ENCODE measurements at places on chromosomes 4 and X.

GRCh38 chr4:7542781-7543180, 108.1 kb upstream of the PSAPL1 start:
- DNase-seq: no peak

- DNase-seq: no peak
Observed at GRCh38 chr4:85318415-85318814, 156.5 kb upstream of the ARHGAP24 start.

DNA sequence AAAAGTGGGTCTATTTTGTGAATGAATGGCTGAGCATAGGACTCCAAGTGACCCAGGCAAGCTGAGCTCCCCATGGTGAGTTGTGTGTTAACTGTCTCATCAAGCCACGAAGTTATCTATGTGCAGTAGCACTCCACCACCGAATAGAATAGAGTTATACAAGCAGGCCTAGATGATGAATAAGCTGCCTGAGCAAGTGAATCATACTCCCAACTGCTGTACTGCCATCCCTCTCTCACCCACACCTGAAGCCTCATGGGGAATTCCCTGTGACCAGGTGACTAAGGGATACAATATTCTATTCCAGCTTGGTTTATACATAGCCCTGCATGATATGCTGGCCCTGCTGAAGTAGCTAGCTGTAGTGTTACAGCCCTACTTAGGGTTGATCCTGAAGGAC, 38.7 kb downstream of the KDM5C start:
- no peak for DNase-seq

DNA sequence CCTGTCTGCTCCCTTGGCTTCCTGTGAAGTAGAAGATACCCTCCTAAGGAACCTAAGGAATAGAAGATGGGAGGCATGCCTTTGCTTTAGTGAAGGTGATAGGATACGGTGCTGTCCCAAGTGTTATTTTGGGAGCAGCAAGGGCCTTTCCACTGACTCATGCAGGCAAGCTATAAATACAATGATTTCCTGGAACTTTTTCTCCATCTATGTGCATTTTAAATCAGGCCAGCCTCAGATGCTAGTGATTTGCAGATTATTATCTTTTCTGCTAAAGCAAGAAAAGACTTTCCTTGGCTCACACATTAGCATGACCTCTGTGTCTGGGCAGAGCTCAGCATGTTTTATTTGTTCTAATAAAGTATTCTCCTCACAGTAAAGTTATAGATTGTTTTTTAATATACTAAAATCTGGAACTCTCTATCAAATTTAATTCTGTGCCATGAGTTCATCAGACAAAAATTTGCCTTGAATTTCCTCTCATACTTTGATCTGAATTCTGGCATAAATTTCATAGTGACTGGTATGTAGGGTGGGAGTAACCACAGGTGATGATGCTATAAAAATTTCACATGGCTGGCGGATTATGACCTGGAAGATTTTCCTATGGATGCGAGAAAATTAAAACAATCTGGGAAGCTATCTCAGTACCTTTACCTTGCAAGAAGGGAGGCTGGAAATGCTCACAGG, 131.7 kb downstream of the REPS2 start:
- no peak for DNase-seq

DNA sequence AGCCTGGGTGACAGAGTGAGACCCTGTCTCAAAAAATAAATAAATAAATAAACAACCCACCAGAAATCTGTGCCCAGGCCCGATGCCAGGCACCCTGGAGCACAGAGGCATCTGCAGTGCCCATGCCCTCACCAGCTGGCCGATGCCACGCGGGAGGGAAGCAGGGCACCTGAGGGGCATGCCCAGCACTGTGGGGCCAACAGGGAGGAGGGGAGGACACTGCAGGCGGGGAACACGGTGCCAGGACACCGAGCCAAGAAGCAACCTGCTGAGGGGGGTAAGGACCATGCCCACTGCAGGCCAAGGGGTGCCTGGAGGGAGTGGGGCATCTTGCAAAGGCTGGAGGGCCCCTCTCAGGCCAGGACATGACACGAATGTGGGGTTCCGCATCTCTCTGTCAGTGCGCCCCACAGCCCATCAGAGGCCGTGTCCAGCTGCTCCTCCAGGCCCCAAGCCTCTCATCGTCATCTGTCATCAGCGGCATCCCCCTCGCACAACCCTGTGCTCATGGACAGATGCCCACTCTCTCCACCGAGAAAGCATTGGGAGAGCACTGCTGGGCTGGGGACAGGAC, 13.3 kb upstream of the DUSP9 start:
- DNase-seq: no peak

DNA sequence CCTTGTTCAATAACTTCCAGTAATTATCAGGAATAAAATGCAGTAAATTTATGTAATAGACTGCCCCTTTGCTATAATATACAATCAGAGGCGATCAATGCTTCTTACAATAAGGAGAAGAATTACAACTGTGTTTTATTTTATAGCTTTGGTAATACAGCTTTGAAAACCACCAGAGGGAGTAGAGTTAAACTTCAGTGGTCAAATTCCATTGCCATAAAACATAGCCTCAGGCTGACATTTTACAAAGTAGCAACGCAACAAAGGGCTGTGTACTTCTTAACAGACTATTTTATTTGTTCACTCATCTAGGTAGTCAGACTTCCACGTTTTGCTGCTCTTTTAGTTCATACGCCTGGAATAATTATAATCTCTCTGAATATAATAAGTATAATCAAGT, 58.5 kb downstream of the TEX13C start:
- DNase-seq: no peak

- no peak for DNase-seq
Observed at GRCh38 chr4:69156913-69157312, 57.6 kb downstream of the UGT2B11 start.

DNA sequence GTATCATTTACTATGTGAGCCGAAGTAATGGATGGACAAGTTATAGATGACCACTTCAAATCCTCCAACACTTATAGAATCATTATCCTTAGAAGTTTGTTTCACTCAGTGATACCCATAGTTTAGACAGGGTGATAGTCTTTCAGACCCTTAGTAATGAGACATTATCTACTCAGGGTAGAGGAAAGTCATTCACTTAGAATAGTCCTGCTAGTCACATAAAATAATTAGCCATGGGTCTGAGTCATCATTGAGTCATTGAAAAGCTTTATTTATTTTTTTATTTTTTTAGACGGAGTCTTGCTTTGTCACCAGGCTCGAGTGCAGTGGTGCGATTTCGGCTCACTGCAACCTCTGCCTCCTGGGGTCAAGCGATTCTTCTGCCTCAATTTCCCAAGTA, 321.7 kb upstream of the FSTL5 start:
- DNase-seq: no peak

- no peak for DNase-seq
Observed at GRCh38 chr4:76952071-76952470, 2.5 kb downstream of the SEPTIN11 start.

GRCh38 chr4:8009710-8010511, 70.2 kb upstream of the AFAP1 start:
- DNase-seq: peak; percentile 39

- no peak for DNase-seq
Observed at GRCh38 chr4:54902976-54903375, 222.4 kb downstream of the KDR start.

DNA sequence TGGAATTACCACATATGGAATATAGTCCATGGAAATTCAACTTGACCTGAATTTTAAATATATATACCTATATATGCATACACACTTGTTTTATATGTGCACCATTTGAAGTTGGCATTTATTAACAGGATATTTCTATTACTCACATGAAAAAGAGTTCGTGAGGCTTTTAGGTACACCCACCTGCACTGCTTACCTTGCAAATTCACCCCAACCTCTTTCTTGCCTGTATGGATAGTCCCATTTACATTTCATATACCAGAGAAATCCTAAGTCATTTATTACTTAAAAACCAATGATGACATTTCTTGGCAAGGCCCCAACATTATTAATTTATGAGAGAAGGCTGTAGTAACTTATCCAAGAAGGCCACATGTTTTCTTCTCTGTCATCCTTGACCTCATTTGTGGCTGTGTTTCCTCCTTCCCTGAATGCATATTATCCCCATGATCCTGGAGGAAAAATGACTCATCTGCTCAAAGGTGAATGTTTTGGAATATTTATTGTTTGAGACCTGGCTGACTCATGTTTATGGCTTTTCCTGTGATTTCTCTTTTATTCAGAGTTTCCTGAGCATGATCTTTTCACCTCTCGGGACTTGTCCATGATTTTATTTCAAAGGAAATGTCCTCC, 62.2 kb upstream of the FAM241A start:
- DNase-seq: no peak

GRCh38 chr4:160175064-160175643, 1072.3 kb downstream of the RAPGEF2 start:
- DNase-seq: no peak

DNA sequence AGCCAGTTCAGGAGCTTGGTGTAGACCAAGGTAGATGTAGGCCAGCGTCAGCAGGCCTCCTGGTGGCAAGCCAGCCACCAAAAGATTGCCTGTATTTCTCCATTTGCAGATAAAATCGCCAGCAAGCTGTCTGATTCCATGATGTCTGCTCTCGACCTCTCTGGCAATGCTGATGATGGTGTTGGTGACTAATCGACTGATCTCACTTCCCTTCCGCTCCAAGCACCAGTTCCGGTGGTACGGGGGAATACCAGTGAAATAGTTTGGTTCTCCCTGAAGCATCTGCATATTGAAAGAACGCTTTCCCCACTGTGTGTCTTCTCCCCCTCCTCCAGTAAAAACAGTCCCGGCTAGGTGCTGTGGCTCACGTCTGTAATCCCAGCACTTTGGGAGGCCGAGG, 30.4 kb downstream of the GNL3L start:
- DNase-seq: no peak

DNA sequence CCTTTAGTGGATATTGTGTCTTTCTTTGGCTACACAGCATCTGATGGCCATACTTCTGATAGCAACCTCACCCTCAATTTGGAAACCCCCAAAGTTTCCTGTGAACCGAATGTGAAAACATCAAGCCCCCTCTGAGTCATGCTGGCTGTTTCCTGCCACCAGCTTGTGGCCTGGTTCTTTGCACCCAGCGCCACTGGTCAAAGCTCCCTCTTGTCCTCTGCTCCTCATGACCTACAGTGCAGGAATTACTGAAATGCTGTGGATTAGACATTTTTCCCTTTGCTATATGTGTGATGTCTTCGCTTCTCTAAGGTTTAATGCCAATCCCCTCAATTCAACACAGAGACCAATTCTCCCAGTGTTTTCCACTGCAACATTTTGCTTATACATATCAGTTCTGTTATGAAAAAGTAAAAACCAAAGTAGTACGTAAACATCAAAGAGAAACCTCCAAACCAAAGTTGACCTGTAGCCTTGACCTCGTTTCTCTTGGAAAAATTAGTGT, 224.0 kb upstream of the TENM3 start:
- no peak for DNase-seq

GRCh38 chr4:139299536-139299935, 1.8 kb upstream of the NAA15 start:
- no peak for DNase-seq

DNA sequence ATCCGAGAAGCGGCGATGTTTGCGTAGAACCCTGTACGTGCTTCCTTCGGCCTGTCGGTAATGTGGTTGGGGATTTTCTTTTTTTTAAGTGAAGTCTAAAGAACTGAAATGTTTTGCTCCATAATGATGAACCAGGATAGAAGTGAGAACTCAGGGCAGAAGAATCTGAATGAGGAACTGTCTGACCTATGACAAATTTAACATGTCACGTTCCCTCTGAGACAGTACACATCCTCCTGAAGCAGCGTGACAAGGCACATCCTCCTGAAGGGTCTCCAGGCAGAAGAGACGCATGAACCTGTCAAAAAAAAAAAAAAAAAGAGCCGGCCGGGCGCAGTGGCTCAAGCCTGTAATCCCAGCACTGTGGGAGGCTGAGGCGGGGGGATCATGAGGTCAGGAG, 6.2 kb downstream of the CSF2RA start:
- no peak for DNase-seq

DNA sequence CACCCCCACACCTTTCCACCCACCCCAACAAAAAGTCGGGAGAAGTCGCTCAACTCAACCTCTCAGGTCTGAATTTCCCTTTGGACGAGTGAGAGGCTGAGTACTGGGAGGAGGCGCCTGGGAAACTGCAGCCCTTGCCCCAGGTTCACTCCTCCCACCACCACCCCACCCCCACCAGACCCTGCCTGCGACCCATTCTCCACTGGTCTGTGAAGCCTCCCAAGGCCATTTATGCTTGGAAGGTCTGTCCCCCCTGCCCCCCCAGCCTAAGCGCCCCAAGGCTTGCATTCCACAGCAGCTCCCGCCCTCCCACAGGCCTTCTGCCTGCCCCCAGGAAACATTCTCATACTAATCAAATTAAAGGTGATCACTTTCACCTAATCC, 27.2 kb downstream of the ELF4 start:
- DNase-seq: no peak

DNA sequence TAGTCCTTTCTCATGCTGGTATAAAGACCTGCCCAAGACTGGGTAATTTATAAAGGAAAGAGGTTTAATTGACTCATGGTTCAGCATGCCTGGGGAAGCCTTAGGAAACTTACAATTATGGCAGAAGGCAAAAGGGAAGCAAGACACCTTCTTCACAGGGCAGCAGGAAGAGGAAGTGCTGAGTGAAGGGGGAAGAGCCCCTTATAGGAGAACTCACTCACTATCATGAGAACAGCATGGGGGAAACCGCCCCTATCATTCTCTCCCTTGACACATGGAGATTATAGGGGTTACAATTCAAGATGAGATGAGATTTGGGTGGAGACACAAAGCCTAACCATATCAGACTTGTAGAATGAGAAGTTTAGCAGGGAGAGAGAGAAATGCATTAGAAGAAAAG, 373.3 kb upstream of the DIAPH2 start:
- DNase-seq: no peak

DNA sequence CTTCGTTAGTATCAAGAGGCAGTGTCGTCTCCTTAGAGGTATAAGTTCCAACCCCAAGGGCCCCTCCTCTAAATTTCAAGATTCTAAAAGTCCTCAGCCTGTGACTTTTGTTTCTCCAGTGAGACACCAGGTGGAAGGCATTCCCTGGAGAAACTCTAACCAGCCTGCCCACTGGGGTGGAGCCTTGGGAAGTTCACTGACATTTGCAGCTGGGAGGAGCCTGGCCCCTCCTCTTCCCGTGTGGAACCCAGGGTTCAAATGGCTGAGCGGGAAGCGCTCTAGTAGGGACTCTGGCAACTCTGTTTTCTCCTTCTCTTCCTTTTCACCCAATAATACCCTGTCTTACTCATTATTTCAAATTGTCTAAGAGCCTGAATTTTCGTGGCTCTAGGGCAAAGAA, 325.0 kb downstream of the TLL1 start:
- DNase-seq: no peak
